ENCODE measurements at places on chromosomes 12 and 14.

DNA sequence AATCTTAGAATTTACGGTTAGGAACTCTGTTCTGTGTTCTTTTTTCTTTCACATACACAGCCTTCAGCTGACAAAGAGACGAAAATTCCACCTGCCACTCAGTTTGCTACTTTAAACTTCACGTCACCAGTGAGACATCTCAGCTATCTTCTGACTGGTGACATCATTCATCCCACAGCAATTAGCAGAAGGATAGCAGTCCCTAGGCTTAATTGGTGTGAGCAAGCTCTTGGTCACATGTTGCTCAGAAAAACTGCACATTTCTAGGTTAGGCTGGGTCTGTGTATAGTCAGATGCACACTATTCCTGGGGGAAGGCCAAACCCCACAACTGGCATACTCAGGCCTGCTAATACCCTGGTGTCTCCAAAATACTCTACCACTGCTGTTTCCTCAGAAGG lies 23.9 kb downstream of the SLC7A7 start:
- DNase-seq: peak; percentile 82

DNA sequence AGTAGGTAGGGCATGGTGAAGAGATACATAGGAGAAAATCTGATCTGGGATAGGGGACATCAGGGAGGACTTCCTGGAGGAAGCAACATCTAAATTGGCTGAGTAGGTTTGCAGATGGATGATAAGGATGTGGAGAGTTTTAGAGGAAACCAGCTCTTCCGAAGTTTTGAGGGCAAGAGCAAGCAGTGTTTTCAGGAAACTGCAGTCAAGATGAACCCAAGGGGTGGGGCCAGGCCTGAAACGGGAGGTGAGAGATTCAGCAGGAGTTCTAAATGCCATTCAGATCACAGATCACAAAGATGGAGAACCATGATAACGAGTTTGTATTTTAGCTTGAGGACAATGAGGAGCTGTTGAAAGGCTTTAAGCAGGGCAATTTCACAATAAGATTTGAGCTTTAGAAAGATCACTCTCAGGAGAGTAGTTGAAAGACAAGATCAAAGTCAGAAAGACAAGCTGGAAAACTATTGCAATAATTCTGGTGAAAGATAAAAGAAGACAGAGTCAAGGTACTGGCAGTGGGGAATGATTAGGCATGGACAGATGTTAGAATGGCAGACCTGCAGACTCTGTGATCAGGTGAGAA lies 70.1 kb upstream of the PLXNC1 start:
- DNase-seq: no peak

- no peak for DNase-seq
These were observed 501.6 kb downstream of the SLC6A15 start for GRCh38 chr12:84411031-84411430.

GRCh38 chr12:117030187-117030900 lies 68.9 kb downstream of the TESC start:
- no peak for DNase-seq

DNA sequence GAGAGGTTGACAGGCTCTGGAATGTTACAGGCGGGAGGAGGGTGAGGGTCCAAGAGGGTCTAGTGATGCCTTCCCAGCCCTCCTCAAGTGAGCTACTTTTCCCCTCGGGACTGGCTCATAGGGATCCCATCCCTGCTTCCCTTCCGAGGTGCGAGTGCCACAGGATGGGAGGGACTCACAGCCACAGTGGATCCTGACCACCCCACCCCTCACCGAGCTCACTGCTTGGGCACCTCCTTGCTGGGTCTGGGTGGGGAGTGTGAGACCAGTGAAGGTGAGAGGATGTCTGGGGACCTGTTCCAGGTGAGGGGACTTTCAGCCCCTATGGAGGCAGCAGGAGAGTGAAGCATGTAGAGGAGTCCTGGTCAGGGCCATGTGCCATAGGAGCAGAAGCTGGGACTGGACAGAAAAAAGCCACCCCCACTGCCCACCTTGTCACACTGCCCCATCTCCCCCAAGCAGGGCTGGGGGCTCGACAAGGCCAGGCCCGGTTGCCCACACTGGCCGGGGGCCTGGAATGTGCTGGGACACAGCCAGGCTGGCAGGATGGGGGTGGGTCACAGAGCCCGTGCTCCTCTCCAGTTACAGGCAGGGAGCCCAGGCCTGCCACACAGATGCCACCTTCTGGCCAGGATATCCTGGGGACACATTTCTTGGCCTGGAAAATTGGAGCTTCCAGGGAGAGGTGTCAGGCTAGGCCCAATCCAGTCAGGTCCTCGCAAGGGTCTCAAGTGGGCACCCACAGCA lies 1.7 kb upstream of the TNS2 start:
- no peak for DNase-seq

- peak; percentile 43 for DNase-seq
These were observed 268.3 kb upstream of the CPNE8 start for GRCh38 chr12:39173726-39174125.

DNA sequence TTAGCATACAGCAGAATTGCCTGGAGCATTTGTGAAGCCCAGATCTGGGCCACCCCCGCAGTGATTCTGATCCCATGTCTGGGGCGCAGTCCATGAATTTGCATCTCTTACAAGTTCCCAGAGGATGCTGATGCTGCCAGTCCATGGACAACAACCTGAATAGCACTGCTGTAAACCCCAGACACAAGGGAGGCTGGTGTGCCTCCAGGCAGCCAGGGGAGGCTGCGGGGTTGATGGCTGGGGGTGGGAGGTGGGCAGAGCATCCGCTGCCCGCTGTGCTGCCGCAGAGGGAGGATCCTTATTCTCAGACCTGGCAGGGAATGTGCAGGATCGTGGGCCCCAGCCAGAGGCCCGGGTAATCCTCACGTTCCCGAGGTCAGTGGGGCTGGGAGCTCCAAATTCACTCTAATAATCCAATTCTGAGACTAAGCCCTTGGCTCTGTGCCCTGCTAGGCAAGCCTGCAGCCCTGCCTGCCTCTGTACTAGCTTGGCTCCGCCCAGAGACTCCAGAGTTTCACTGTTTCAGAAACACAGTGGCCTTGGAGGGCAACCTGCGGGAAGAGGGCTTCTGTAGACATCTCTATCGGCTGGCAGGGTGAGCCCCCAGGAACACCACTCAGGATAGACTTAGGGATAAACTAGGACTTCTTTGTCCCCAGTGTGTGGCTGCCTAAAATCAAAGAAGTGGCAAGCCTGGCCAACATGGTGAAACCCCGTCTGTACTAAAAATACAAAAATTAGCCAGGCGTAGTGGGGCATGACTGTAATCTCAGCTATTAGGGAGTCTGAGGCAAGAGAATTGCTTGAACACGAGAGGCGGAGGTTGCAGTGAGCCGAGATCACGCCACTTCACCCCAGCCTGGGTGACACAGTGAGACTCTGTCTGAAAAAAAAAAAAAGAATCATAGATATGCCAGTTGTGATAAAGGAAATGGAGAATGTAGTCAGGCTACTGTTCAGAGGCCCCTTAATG lies 17.8 kb upstream of the MLEC start:
- DNase-seq: peak; percentile 29

DNA sequence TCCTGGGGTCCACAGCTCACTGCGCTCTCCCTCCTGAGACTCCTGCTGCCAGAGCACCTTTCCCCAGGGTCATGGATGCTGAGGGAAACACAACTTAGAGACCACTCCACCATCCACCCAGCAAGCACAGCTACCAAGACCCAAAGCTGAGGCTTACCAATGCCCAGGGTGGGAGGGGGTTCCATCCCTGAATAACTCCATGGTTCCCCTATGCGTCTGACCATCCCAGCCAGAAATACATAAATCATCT lies 36.3 kb downstream of the DAD1 start:
- DNase-seq: no peak

- no peak for DNase-seq
These were observed 891.1 kb downstream of the TMEM121 start for GRCh38 chr14:106417224-106418049.

- DNase-seq: no peak
These were observed 2.5 kb downstream of the USP44 start for GRCh38 chr12:95548539-95549391.

DNA sequence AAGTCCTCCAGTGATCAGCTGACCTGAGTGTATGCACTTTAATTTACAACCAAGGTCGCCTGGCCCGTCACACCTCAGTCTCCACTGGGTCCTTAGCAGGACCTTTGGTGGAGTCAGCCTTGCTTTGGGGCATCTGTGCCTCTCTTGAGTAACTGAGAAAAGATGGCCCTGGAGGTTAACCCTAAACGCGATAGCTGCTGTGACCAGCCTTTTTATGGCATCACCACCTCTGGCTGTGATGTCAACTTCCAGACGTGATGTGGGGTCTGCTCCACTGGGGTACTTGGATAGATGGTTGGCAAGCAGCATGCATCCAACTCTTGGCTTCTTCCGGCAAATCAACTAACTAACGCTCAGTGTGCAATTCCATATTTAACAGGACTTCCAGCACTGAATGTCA lies 122.8 kb upstream of the RTL1 start:
- DNase-seq: no peak

DNA sequence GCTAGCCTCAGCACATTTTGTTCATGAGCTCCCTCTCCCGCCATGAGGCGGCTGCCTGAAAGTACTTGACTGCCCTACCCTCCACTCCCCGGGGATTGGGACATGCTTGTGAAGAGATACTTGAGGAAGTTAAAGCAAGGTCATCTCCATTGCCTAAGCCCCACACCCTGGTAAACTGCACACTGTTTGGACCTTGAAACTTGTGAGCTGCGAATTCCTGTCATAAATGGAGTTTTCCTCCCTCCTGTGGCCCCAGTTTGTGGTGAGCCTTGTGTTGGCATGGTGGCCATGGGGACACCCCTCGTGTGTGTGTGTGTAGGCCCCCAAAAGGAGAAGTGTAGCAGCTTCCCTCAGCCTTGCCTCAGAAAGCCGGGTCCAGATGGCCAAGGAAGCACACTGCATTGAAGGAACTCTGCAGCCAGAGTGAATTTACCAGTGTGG lies 395.5 kb downstream of the ZFP36L1 start:
- DNase-seq: no peak

DNA sequence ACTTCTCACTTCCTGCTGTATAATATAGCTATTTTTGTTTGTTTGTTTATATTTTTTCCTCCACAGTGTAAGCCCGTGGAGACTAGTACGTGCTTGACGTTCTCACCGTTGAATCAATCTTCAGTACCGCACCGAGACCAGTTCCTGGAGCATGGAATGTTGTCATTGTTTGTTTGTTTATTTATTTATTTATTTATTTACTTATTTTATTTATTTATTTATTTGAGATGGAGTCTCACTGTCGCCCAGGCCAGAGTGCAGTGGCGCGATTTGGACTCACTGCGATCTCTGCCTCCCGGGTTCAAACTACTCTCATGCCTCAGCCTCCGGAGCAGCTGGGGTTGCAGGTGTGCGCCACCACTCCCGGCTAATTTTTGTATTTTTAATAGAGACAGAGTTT lies 506.6 kb upstream of the TMEM132C start:
- DNase-seq: no peak

DNA sequence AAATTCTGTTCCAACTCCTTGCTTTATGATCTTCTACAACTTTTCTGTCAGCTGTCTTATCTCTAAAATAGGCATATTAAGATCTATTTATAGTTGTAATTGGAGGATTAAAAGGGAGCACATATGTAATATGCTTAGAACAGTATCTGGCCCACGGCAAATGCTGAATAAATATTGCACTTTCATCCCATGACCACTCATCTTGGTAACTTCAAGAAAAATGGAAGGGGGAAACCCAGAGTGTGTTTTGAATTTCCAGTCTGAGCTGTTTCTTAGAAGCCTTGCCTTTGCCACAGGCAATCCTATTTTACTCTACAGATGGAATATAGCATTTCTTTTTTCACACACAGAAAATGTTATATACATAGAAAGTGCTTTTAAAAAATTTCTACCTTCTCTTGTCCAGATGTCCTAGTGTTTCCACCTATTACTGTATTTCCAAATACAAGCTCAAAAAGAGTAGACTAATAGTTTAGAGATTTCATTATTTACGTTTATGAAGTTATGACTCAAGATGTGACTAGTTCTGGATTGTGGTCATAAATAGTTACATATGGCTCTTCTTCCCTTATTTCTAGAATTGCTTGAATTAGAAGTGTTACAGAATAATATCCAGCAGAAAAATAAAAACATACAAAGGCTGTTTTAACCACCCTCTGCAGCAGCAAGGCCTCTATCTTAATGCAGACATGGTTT lies 6.2 kb upstream of the STXBP6 start:
- no peak for DNase-seq

DNA sequence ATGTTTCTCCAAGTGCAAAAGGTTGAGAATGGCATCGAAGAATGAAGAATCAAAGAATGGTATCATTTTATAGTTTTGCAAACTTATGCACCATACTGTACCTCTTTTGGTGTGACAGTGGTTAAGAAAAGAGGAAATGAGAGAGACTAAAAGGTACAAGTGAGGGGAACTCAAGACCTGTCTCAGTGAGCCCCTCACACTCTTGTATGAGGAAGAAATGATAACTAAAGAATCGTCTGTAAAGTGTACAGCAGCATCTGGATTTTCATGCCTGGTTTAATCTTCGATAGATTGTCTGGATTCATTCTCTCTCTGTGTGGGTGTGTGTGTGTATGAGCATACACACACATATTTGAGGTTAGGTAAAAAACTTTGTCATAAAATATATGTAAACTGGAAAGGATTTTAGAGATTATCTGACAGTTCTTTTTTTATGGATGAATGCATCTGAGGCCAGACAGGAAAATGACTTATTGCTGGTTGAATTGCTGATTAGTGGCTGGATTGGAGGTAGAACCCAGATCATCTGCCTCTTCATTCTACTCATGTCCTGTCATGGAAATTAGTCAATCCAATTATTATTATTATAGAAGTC lies 16.0 kb upstream of the SLC38A2 start:
- DNase-seq: no peak

DNA sequence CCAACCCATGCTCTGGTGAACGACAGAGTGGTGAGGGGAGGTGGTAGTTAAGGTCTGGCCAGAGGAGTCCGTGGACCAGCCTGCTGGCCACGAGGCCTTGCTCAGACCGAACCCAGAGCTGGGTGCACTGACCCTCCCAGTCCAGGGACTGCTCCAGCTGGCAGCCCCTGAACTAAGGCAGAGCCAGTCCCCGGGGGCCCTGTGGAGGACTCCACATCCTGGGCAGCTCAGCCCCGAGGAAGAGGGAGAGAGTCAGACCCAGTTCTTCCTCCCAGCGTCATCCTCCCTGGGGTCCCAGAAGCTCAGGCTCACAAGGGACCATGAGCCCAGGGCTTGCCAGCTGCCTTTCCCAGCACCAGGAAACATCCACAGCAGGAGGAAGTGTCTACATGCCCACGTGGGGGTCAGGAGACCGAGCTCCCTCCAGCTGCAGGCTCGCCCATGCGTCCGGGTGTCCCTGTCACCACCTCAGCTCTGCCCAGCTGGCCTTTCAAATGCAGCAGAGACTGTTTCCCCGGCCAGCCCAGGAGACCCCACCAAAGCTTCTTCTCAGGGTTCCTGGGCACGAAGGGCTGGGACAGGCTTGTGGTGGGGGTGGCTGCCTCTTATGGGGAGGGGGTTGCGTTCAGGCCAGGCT lies 194.4 kb downstream of the KIF26A start:
- no peak for DNase-seq

- no peak for DNase-seq
These were observed 198.1 kb upstream of the LRIG3 start for GRCh38 chr12:59118356-59118755.

- no peak for DNase-seq
These were observed 126.9 kb upstream of the PDZRN4 start for GRCh38 chr12:41061192-41061591.
